ENCODE measurements at places on chromosomes 5 and 9. TPM values are rescaled to one million over a fixed set of nuclear protein-coding genes. Genes with fewer than 3 reads are reported as not detected.

Gene GLRA1
- not detected for polyA plus RNA-seq

Gene PAPPA
- not detected for polyA plus RNA-seq

Gene KLHL3
- polyA plus RNA-seq: 1.0 TPM

Gene OMD
- polyA plus RNA-seq: 0.21 TPM

Gene CDKN2A
- polyA plus RNA-seq: 5.6 TPM

Gene C9orf152
- polyA plus RNA-seq: not detected

Gene IFNA13
- polyA plus RNA-seq: not detected

Gene ECPAS
- 10.7 TPM for polyA plus RNA-seq

Gene PCDHGA10
- not detected for polyA plus RNA-seq

Gene CDX1
- polyA plus RNA-seq: not detected

Gene NR4A3
- 1.3 TPM for polyA plus RNA-seq

Gene TTLL11
- polyA plus RNA-seq: 4.4 TPM

Gene LCP2
- 28.7 TPM for polyA plus RNA-seq

Gene ZBTB26
- polyA plus RNA-seq: 4.0 TPM

Gene C5orf52
- polyA plus RNA-seq: not detected

Gene SEMA5A
- polyA plus RNA-seq: not detected

Measured in naive B cell (primary cell).